ENCODE measurements at places on chromosomes 5 and 9.

GRCh38 chr5:108625654-108626053 lies 122.0 kb upstream of the FER start:
- no peak for DNase-seq

DNA sequence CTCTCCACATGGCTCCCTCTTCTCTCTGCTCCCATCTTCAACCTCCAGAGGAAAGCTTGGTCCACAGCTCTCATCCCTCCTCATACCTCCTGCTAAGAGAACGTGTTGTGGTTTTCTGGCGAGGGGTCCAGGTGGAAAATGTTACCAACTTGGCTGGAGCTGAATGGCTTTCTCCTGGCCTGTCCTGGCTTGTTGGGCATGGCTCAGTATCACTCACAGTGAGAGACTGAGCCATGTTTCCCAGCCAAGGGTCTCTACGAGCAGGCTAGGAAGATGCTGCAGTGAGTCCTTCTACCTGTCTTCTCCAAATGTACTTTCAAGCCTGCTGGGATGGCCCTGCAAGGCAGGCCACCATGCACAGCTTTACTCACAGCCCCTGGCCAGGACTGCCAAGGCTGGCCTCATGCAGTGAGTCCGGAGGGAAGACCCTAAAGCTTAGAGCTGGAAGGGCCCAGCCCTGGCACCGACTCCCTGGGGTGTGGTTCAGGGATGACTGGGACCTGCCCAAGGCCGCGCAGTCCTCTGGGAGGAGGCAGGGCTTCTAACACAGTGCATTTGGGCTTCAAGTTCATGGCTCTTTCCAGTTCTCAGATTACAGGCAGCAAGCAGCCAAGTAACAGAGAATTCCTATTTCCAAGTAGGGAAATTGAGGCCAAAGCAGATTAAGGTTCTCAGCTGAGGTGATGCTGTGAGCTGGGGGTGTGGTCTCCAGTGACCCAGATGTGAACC lies 59.5 kb downstream of the COL27A1 start:
- DNase-seq = no peak

DNA sequence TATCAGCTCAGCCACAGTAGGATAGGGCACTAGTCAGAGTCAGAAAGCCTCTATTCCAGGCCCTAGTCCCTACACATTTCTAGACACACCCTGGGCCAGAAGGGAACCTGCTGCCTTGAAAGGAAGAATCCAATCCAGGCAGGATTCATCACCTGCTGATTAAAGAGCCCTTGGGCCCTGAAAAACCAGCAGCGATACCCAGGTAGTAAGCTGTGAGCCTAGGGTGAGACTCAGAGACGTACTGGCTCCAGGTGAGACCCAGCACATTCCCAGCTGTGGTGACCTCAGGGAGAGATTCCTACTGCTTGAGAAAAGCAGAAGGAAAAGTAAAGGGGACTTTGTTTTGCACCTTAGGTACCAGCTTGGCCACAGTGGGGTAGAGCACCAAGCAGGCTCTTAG lies 4.7 kb downstream of the CCIN start:
- no peak for DNase-seq

DNA sequence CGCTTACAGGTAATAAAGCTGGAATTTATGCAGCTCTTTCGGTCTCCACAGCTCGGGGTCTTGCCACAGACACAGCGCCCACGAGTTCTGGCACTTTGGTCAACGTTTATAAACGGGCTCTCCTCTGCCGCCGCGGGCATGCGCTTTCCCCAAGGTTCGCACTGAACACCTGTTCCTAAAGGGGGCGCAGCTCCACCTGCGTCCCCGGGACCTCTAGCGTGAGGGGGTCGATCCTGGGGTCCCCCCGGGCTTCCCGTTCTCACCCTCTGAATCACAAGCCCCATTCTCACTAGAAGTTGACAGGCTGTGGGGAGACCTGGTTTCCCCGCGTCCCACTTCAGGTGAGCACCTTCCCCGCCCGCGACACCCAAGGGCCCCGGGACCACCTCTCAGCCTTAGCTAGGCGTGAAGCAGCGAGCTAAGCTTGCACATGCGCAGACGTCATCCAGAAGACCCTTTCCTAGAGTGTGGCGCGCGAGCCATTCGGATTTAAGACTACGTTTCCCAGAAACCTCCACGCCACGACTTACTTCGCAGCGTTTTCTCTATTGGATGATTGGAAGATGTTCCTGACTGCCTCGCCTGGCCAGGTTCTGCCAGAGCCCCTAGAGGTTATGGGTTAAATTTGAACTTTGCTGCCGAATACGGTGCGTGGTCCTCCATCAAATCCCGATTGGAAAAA lies 21.3 kb upstream of the ZNF782 start:
- peak; percentile 32 for DNase-seq

DNA sequence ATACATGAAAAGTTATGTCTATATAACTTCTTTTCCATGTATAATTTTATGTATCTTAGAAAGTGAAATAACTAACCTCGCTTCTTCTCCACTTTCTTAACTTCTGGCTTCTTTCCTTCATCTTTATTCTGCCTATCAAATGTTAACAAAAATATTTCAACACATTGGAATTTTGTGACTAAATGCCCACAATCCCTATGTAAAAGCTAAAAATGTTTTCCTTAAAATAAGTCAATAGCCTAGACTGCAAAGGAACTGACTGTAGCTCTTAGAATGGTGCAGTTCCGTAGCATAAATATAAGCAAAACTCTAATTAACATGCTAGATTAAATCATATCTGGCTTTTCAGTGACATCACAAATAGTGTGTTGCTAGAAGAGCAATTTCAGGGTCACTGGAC lies 40.9 kb downstream of the PSIP1 start:
- DNase-seq = no peak

DNA sequence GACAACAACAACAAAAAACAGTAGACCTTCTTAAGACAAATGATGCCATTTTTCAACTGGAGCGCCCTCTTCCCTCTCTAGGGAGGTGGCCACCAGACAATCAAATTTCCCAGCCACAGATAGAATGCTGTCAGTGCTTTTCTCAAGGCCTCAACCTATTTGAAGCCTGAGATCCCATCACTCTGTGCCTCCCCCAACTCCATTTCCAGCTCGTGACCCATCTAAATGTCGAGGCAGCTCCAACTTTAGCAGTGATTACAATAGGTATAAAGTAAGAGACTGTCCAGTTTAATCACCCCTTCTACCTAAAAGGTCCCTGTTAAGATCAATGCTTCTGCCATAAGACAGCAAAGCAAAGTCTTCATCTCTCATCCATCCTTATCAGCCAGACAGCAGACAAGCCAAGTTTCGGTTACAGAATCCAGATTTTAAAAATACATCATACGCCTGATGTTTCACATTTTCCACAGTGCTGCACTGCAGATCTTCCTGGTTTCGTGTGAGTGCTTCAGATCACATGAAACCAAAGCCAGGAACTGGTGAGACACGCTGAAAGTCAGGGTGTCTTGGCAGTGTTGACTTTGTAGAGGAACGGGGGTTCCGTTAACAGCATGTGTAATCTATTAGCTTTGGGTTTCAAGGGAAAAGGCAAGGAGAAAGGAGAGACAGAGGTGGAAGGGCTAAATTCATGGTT lies 447.8 kb downstream of the ENC1 start:
- DNase-seq = no peak

DNA sequence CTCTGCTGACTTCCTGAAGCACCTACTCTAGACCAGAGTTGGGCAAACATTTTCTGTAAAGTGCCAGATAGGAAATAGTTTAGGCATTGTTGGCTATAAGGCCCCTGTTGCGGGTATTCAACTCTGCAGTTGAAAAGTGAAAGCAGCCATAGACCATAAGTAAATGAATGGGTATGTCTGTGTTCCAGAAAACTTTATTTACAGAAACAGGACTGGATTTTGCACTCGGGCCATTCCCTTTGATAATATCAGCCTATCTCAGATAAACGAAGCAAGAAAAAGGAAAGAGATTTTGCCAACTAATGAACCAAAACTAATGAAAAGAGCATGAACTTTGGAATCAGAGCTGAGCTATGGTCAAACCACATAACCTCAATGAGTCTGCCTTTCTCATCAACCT lies 184.4 kb downstream of the SAXO1 start:
- no peak for DNase-seq

DNA sequence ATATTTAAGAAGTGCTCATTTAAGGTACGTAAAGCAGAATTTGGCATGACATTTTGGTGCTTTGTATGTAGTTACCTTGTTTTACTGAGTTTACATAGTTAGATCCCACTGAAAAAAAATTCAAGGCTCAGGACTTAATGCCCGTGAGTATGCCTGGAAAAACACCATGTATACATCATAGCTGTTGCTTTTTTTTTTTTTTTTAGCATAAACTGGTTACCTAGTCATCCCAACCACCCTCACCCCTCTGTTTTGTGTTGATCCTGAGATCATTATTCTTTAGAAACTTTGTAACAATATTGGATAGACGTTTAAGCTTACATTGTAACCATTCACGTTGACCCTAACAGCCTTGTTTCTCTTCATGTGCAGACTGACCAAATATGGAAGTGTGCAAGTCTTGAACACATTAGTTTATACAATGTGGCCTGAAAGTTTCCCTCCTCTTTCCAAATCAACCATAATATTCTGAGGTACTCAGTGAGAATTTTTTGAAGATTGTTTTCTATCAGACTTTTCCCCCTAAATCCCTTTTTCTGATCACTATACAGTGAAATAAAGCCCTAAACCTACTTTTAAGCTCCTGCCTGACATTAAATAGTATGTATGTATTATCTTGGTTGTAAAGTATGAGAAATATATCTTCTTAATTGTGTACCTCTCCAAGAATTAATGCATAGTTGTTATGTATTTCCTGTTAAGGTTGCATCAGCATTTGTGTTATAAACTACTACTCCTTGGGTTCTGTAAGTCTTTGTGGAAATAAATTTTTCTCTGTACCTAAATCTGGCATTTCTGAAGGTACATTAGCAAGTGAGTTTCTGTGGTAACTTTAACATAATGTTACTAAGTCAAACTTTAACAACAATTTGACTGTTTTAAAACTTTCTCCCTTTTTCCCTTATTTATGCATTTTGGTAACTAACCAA lies 4.4 kb downstream of the RABGAP1 start:
- DNase-seq = no peak

GRCh38 chr5:149371296-149371962 lies 7.7 kb downstream of the IL17B start:
- DNase-seq = peak; percentile 74

DNA sequence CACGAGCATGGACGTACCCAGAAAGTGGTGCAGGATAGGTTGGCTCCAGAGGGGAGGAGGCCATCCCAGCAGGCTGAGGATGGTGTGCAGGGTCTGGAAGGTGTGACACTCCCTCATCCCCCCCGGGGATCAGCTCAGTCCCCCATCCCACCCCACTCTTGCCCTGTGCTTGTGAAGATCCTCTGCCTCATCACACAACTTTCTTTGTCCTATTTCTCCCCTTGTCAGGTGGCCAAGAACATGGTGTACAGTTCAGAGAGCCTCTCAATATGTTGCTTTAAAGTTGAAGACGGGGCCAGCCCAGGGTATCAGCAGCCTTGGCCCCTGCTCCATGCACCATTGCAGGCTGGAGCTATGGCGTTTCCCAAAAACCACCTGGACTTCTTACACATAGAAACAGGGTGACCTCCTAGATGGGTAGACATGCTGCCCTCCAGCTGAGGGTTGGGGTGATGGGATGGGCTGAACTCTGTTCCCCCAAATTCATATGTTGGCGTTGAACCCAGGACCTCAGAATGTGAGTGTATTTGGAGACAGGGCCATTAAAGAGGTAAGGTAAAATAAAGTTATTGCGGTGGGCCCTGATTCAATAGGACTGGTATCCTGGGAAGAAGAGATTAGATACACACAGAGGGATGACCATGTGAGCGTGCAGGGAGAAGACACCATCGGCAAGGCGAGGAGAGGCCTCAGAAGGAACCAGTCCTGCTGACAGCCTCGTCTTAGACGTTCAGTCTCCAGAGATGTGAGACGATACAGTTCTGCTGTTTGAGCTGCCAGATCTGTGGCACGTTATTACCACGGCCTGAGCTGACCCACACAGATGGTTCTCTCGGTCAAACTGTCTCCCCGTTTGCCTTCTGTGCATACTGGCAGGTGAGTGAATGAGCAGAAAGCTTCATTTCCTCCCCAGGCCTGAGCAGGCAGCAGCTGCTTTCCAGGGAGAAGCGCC lies 272.5 kb downstream of the GADD45G start:
- DNase-seq = no peak

DNA sequence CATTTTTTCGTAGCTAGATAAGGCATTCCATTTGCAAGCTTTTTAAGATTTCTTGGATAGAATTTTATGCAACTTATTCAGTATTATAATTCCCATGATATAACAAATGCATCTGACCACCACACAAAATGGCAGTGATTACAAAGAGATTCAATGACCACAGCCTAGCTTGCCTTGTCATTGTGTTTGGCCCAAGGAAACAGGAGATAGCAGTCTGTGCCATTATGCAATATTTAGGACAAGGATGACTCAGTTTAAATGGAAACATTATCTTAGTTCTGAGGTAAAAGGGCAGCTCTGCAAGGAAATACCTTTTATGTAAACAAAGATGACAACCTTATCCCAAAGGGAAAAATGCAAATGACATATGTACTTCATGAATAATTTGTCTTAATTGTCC lies 89.8 kb downstream of the NUDT12 start:
- no peak for DNase-seq

- no peak for DNase-seq
Measured at GRCh38 chr5:6659941-6660684, 26.9 kb downstream of the SRD5A1 start.

- DNase-seq = no peak
Measured at GRCh38 chr9:83538890-83539238, 663 bp upstream of the FRMD3 start.

DNA sequence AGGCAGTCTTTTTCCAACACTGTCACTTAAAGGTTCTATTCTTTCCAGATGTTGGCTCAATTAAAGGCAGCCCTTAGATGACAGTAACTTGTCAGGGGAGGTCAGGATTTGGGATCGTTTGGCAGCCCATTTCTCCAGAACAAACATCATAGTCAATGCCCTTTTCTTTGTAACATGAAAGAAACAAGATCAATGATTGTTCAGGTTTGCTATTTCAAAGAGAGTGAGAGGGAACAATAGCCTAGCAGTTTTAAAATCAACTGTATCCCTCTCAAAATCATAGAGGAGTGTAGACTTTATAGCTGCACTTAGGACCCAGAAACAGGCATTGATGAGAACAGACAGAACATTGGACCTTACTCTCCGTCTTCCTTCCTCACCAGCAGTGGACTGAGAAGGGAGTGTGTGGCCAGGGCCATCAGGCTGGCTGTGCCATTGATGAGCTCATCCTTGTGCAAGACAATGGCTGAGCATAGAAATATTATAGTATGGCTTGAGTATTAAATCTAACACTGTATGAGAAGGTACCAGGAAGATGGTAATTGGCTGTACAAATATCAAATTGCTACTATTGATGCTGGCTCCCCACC lies 130.0 kb downstream of the PIP5K1B start:
- no peak for DNase-seq

DNA sequence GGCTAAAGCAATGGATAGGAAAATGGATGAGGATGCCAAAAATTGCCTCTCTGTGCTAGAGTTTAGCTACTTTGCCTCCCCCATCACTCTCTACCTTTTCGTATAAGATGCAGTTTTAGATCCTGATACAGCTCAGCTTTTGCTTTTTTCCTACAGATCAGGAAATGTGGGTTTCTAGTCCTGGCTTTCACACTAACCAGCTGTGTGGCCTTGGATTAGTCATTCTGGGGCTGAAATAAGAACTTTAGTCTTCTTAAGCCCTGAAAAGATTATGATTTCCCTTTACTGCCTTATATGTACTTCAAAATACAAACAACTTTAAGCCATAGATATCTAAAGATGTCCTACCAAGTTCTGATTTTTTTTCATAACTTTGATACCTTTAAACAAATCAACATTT lies 116.4 kb downstream of the BAAT start:
- no peak for DNase-seq

GRCh38 chr5:137825165-137825564 lies 42.5 kb upstream of the MYOT start:
- DNase-seq = no peak

Measured in stimulated activated CD4-positive, alpha-beta T cell treated with anti-CD3 and anti-CD28 coated beads, Interleukin-4, amount 100 ng/mL, for 24 hours (primary cell).